ENCODE measurements at places on chromosomes 7 and 10. TPM values are rescaled to one million over a fixed set of nuclear protein-coding genes. Genes with fewer than 3 reads are reported as not detected.

The DRGX gene
- not detected for total RNA-seq

The SEMA3A gene
- total RNA-seq = 0.59 TPM

The ITGB8 gene
- total RNA-seq = not detected

The EBF3 gene
- not detected for total RNA-seq
